Left renal pelvis (tissue), 4 donors: ENCODE measurements at places on chromosomes 1 and 21.

DNA sequence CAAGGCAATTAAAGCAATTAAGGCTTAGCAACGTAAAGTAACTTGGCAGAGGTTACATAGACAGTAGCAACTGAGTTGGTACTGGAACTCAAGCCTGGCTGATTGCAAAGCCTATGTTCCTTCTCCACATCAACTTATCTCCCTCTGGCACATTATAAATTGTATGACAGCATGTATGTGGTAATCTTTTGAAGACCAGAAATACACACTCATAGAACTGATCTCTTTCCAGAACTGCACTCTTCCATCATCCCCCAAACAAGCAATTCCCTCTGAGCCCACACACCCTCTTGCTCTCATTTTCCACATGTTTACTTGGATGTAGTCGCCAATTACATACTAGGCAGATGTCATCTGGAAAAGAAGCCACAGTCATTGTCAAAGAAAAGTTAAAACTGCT lies 502.2 kb downstream of the PLPP3 start:
- DNase-seq: no peak

DNA sequence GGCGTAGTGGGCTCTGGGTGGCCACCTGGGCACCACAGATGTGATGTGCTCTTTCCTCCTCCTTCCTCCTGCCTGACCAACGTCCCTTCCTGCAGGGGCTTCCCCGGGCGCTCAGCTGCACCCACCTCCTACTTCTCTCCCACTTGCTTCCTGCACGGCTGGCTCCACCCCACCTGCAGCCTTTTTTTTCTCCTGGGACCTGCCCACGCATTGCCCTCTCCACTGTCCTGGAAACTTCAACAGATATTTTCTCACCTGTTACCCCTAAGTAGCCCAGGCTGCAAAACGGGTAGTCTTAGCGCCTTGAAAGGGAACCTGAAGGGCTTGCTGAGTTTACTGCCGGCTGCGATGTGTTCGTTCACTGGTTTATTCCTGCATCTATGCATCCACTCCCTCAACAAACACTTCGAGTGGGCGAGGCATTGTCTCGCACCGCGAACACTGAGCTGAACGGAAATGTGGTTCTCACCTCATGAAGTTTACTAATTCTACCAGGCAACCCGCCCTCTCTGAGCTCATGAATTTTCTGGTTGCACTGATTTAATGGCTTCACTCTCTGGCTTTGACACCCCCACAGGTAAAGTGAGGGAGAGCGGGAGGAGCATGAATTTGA lies 23.6 kb downstream of the ZBTB18 start:
- DNase-seq: no peak

DNA sequence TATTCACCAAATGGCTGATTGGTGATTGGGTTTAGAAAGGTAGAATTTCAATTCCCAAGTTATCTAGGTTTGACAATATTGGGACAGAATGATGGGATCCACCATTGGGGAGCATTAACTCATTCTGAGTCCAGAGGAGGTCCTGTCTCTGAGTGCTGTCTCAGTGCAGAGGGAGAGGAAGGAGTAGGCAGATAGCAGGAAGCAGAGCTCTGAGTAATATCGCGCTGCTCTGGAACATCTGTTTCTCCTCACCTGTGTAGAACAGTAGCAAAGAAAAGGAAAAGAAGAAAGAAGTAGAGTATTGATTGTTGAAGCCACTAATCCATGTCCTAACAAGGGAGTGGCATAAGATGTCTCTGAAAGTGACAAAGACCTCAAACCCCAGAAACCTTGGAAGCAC lies 1657.8 kb downstream of the MRPL39 start:
- DNase-seq: no peak

GRCh38 chr1:151849126-151849525 lies 4.4 kb downstream of the THEM5 start:
- no peak for DNase-seq

DNA sequence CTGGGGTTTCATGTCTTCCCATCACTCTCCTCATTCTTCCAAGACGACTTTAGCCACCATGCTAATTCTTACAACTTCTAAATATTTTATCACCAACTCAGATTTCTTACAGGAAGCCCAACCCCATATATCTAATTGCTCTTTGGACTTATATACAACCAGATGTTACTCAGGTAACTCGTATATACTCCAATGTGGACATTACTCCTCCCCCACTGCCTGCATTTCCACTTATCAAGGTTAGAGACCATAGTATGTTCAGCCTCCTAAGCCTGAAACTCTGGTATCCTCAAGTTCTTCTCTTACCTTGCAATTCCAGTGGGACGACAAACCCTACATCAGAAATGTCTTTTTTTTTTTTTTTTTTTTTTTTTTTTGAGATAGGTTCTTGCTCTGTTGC lies 2.7 kb upstream of the RCC1 start:
- no peak for DNase-seq

DNA sequence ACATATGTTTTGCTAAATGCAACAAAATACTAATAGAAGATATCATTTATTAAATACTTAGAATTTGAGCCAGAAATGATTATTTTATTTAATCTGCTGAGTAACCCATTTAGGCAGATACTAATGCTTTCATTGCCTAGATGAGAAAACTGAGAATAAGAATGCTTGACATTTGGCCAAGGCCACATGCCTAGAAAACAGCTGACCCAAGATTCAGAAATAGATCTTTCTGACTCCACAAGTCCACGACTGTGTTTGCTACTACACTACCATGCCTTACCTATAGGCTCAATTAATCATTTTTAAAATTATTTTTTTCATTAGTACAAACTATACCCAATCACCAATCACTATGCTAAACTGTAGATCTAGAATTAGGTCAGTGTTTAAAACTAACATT lies 129.7 kb downstream of the ATP1B1 start:
- no peak for DNase-seq

- DNase-seq: no peak
These were observed 766.6 kb downstream of the ADGRL2 start for GRCh38 chr1:82567348-82567747.

GRCh38 chr1:45016090-45016697 lies 4.1 kb downstream of the UROD start:
- DNase-seq: no peak

DNA sequence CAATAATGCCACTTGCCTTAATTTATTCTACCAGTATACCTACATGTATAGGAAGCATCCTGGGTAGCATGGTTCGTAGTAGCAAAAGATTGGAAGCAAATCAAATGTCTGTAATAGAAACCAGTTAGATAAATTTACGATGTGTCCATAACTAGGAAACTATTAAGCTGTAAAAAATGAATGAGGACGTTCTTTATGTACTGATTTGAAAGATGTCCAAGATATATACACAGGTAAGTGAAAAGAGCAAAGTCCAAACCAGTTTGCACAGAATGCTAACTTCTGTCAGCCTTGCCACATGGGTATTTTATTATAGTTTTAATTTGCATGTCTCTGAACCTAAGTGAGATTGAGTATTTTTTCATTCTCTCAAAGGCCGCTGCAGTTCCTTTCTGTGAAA lies 251.8 kb upstream of the IRF2BP2 start:
- no peak for DNase-seq

- DNase-seq: no peak
These were observed 225.7 kb downstream of the TOMM20 start for GRCh38 chr1:234902774-234903547.

DNA sequence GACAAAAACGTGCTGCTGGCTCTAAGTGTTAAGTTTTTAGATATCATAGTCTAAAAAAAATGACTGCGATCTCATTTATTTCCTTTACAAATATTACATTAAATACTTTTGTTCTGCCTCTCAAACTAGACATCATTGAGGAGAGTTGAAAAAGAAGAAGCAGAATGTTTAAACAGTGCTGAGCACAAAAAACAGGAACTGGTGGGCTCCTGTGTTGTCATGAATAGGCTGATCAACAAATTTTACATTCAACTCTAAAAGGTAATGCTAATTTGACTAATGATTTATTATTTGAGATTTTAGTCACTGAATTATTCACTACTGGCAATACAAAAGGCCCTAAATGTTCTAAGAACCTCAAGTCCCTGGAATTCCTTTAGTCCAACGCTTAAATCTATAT lies 66.1 kb downstream of the GPATCH2 start:
- no peak for DNase-seq

DNA sequence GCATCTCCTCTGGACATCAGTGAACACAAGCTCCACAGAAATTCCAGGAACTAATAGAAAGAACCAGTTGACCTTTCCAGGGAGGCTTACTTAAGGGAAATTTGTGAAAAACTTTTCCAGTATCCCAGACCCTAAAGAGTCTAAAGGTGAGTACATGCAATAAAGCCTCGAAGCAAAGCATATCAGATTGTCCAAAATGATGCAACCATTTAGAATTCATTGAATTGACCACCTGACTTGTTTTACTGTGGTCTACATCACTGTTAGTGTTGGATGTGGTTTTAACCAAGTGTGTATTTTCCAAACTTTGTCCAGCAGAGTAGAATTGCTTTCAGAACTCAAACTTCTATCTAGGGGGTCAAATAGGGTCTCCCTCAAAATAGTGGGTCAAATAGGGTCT lies 76.3 kb upstream of the TIAM1 start:
- no peak for DNase-seq

- DNase-seq: no peak
These were observed 10.6 kb downstream of the HCRTR1 start for GRCh38 chr1:31627930-31628559.

DNA sequence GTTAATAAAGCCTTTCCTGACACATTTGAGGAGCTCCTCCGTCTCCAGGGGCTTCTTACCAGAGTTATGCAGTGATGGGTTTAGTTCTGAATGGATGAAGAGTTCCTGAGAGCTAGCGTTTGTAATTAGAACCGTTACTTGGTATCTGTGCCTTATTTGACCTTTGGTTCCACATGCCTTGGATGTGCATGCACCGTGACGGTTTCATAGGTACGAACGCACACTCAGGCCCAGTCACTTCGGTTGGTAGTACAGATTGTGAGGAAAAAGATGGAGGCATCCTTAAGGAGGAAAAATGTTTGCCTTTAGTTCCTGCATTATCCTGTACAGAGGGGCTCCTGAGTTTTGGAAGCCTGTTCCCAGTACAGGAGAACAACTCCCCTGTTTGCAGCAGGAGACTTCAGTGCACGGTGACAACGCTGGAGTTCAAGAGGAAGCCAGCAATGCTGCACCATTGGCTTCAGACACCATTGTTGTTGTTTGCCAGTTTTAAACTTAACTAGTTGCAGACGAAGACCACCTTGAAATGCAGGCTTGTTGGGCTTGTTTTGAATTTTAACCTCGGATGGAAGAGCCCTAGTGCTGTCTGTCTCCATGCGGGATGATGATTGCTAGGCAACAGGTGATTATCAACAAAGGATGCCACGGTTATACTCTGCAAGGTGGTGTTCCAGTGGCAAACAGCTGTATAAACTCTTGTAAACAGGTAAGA lies 8.2 kb downstream of the RBM15 start:
- DNase-seq: no peak

DNA sequence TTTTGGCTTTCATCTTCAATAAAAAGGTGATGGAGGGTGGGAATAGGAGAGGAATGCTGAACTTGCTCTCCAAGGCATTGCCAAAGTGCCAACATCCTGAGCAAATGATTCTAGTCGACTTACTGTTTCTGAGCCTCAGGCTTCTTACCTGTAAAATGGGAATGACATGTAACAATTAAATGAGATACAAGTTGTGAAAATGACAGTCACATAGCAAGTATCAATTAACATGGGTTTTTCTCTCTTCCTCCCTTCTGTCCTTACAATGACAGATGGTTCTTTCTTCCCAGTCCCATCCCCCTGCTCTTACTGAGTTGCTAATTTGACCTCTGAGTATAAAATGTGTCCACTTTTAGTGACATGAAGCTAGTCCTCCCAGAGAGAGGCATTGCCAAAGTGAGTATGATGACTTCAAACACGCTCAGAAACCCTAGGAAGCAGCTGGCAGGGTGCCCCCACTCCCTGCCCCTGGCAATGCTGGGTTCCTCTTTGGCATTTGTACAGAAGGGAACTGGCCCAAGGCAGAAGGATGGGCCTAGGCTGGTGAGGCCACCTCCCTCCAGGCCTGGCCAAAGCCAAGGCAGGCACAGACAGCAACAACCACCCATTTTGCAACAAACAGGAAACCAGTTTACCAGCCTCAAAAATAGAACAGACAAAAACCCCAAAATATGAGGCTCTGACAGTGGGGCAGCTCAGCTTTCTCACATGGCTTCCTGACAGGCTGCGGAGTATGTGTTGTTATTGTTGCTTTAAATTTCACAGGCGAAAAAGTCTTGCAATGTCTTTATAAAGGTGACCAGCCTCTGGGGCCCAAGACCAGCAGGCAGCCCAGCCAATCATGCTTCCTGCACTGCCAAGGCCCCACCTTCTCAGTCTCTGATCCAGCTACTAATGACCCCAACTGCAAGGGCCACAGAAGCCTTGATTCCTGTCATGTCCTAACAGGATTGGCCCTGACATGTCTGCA lies 115.9 kb downstream of the HIVEP3 start:
- no peak for DNase-seq

DNA sequence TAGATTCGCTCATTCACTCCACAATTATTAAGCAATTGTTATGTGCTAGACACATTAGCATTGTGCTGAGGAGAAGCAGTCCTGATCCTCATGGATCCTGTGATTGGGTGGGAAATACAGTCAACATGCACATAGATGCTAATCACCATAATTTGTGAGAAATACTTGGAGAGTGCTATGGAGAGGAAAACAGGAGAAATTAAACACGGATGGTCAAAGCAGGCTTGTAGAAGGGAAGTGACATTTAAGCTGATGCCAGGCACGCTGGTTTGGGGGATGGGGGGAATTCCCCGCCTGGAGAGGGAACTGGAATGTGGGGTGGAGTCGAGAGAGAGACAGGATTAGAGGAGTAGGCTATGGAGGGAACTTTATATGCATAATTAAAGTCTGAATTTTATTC lies 52.2 kb upstream of the L1TD1 start:
- DNase-seq: no peak

GRCh38 chr1:229148041-229148671 lies 122.8 kb upstream of the RAB4A start:
- DNase-seq: no peak

DNA sequence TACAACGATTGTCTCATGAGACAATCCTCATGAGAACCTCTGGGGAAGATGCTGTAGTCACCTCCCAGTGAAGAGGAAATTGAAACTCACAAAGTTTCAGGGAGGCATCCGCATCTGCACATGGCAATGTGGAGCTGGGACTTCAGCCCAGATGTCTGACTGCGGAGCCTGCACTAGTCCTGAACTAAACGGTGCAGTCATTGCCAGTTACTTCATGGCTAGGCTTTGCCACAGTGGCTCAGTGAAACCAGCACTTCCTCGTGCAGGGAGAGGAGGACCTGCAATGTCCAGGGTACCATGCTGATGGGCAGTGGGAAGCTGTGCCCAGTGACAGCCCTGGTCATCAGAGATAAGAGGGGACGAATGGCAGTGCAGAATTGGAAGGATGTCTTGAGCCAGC lies 40.7 kb upstream of the ETS2 start:
- DNase-seq: no peak

- DNase-seq: no peak
These were observed 127.3 kb downstream of the CAMTA1 start for GRCh38 chr1:6912518-6912917.

- DNase-seq: no peak
These were observed 291.7 kb downstream of the PAPPA2 start for GRCh38 chr1:176754676-176755075.

- no peak for DNase-seq
These were observed 55.0 kb downstream of the CNIH3 start for GRCh38 chr1:224671076-224671475.

- DNase-seq: no peak
These were observed 25.0 kb upstream of the SHE start for GRCh38 chr1:154527192-154527591.
